ENCODE measurements at places on chromosomes 2 and 18. TPM values are rescaled to one million over a fixed set of nuclear protein-coding genes. Genes with fewer than 3 reads are reported as not detected.

DNA sequence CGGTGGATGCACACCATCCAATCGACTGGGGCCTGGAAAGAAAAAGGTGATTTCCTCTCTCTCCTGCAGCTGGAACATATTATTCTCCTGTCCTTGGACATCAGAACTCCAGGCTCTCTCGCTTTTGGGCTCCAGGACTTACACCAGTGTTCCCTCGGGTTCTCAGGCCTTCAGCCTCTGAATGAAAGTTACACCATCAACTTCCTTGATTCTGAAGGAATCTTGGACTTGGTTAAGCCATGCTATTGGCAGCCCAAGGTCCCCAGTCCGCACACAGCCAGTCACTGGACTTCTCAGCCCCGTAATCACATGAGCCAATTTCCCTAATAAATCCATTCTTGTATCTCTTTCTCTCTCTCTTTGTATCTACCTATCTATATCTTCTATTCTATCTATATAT, 418.9 kb downstream of the IRS1 start:
- DNase-seq: no peak
- no peak overlapping the region for H3K27ac ChIP-seq
- no peaks in the 10 kb centered on the region for H3K27me3 ChIP-seq
- H3K36me3 ChIP-seq: no peaks in the 10 kb centered on the region

- H3K4me1 ChIP-seq: peaks cover 4% of the 10 kb centered on the region
- DNase-seq: no peak
- no peaks in the 10 kb centered on the region for H3K27me3 ChIP-seq
- H3K36me3 ChIP-seq: no peaks in the 10 kb centered on the region
Observed at GRCh38 chr2:61658841-61659780, 121.0 kb upstream of the XPO1 start.

DNA sequence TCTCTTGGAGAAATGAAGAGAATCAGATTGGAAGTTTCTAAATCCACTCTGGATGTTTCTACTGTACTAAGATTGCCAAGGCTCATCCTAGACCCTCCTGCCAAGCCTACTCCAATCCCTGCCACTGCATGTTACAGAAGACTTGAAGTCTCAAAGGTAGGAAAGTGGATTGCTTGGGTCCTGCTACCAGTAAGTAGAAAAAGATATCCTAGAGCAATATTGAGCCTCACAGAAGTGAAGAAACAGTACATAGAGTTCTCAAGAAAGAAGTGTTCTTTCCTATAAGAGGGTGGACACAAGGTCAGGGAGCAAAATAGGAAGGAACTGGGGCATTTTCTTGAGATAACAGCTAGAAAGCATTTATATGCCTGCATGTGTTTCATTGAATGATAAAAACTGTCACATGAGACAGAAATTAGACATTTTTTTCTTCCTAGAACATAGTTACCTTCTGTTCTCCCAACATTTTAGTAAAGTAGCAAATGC, 232.9 kb downstream of the RBM43 start:
- H3K4me1 ChIP-seq: peaks cover 17% of the 10 kb centered on the region
- DNase-seq: no peak
- H3K4me3 ChIP-seq: no peak overlapping the region
- H3K27ac ChIP-seq: no peak overlapping the region
- H3K27me3 ChIP-seq: no peaks in the 10 kb centered on the region
- H3K36me3 ChIP-seq: no peaks in the 10 kb centered on the region

GRCh38 chr2:227103583-227103982, 60.4 kb downstream of the COL4A4 start:
- no peak overlapping the region for H3K4me3 ChIP-seq
- H3K36me3 ChIP-seq: no peaks in the 10 kb centered on the region
- H3K27ac ChIP-seq: no peak overlapping the region
- H3K27me3 ChIP-seq: no peaks in the 10 kb centered on the region
- H3K4me1 ChIP-seq: no peaks in the 10 kb centered on the region

- no peak overlapping the region for H3K4me3 ChIP-seq
- H3K27ac ChIP-seq: no peak overlapping the region
- DNase-seq: no peak
- H3K27me3 ChIP-seq: no peaks in the 10 kb centered on the region
Observed at GRCh38 chr2:36582538-36582937, 15.4 kb downstream of the FEZ2 start.

GRCh38 chr2:130251873-130252620, 53.8 kb upstream of the TUBA3E start:
- no peaks in the 10 kb centered on the region for H3K4me1 ChIP-seq
- no peak for DNase-seq
- H3K27ac ChIP-seq: no peak overlapping the region
- no peak overlapping the region for H3K4me3 ChIP-seq
- no peaks in the 10 kb centered on the region for H3K36me3 ChIP-seq

- no peak overlapping the region for H3K4me3 ChIP-seq
- no peak overlapping the region for H3K27ac ChIP-seq
- no peaks in the 10 kb centered on the region for H3K36me3 ChIP-seq
- H3K27me3 ChIP-seq: no peaks in the 10 kb centered on the region
- DNase-seq: no peak
Observed at GRCh38 chr2:233844064-233844807, 10.1 kb downstream of the HJURP start.

DNA sequence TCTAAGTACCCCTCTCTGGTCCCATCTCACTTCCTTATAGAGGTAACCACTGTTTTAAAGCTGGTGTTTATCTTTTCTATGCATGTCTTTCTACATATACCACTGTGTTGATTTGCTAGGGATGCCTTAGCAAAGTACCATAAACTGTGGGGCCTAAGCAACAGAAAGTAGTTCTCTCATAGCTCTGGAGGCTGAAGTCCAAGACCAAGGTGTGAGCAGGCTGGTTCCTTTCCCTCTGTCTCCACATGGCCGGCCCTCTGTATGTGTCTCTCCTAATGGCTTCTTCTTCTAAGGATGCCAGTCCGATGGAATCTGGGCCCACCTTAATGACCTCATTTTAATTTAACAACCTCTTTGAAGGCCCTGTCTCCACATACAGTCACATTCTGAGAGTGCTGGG, 40.8 kb upstream of the ROCK2 start:
- H3K4me1 ChIP-seq: peaks cover 15% of the 10 kb centered on the region
- no peak for DNase-seq
- H3K27me3 ChIP-seq: no peaks in the 10 kb centered on the region
- no peaks in the 10 kb centered on the region for H3K36me3 ChIP-seq

DNA sequence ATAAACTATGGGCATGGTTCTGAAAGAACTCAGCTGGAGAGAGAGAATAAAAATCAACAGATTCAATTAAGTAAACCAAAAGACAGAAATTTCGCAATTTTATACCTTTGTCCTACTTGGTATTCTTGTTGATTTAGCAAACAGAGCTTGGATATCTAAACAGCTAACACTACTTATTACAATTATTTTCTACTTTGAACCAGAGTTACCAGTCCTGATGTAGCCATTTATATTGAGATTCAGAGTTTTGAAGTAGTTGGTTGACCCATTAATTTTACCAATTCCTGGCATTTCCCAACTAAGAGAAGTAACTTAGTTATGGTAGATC, 48.9 kb downstream of the ASXL2 start:
- no peaks in the 10 kb centered on the region for H3K27me3 ChIP-seq
- H3K4me1 ChIP-seq: peaks cover 7% of the 10 kb centered on the region
- no peak overlapping the region for H3K4me3 ChIP-seq
- H3K36me3 ChIP-seq: peaks cover 15% of the 10 kb centered on the region
- DNase-seq: no peak

DNA sequence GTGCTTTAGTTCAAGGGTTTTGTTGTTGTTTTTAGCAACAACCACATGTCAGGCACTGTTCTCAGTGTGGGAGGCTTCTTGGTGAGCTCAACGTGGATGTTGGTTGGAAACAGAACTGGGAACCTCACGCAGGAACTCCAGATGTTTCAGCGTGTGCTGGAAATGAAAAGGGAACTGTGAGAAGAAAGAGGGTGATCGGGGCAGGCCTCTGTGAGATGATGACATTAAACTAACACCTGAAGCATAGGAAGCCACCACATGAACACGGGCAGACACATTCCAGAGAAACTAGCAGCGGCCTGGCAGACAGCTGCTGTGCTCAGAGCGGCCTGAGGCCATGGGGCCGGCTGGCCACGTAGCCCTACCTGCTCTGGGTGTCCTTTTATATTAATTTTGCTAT, 66.4 kb downstream of the COA5 start:
- no peak overlapping the region for H3K27ac ChIP-seq
- no peaks in the 10 kb centered on the region for H3K36me3 ChIP-seq
- H3K4me3 ChIP-seq: no peak overlapping the region
- DNase-seq: no peak

GRCh38 chr2:42123426-42123825, 45.7 kb upstream of the EML4 start:
- peak; percentile 22 for DNase-seq
- H3K4me3 ChIP-seq: no peak overlapping the region

DNA sequence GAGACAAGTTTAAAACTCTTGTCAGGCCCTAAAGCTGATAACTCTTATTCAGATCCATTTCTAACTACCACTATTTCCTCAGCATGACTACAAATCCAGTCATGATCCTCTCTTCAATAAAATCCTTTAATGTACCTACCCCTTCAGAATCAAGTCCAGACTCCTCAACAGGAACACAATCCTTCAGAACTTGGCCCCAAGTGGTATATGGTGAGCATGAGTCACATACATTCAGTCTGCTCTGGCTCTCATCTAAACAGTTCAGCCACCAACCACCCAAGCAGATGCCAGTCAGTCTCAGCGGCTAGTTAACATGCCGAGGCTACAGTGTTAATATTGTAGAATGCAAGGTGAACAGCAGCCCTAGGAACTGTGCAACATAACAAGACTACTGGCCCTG, 9.7 kb downstream of the LMAN2L start:
- no peaks in the 10 kb centered on the region for H3K27me3 ChIP-seq
- no peak overlapping the region for H3K27ac ChIP-seq
- H3K4me1 ChIP-seq: no peaks in the 10 kb centered on the region

- peaks cover 16% of the 10 kb centered on the region for H3K36me3 ChIP-seq
- no peak overlapping the region for H3K27ac ChIP-seq
- H3K4me1 ChIP-seq: peaks cover 6% of the 10 kb centered on the region
- no peak overlapping the region for H3K4me3 ChIP-seq
- H3K27me3 ChIP-seq: no peaks in the 10 kb centered on the region
- no peak for DNase-seq
Observed at GRCh38 chr18:11901826-11902438, 6.2 kb downstream of the MPPE1 start.

- H3K36me3 ChIP-seq: no peaks in the 10 kb centered on the region
- H3K27ac ChIP-seq: peak overlapping the region; percentile 76
- peaks cover 80% of the 10 kb centered on the region for H3K4me1 ChIP-seq
- H3K4me3 ChIP-seq: no peak overlapping the region
- no peak for DNase-seq
- no peaks in the 10 kb centered on the region for H3K27me3 ChIP-seq
Observed at GRCh38 chr18:57780318-57780705, 22.8 kb downstream of the ATP8B1 start.

- H3K4me3 ChIP-seq: no peak overlapping the region
- H3K27me3 ChIP-seq: no peaks in the 10 kb centered on the region
- no peaks in the 10 kb centered on the region for H3K36me3 ChIP-seq
- no peak overlapping the region for H3K27ac ChIP-seq
Observed at GRCh38 chr2:83730223-83730622, 728.9 kb downstream of the SUCLG1 start.

Gene IL37
- not detected for total RNA-seq

Gene AOX1
- 84.5 TPM for total RNA-seq

Gene EIF2AK2
- total RNA-seq: 15.2 TPM

Gene IMPA2
- total RNA-seq: 128 TPM

Gene KIF5C
- total RNA-seq: 13.3 TPM

Gene INSIG2
- 9.8 TPM for total RNA-seq

Gene AQP12A
- not detected for total RNA-seq

Gene POTEJ
- not detected for total RNA-seq

All from vagina (tissue), 2 donors.